Adrenal gland (tissue), 19 donors: ENCODE measurements at places on chromosomes 4 and X. TPM values are rescaled to one million over a fixed set of nuclear protein-coding genes. Genes with fewer than 3 reads are reported as not detected.

Gene FDCSP
- polyA plus RNA-seq = not detected

Gene ESX1
- polyA plus RNA-seq = not detected

Gene CLCN4
- polyA plus RNA-seq = 3.6 TPM

Gene MAGEA6
- not detected for polyA plus RNA-seq

Gene MAGIX
- polyA plus RNA-seq = 0.59 TPM
